NCI-H2029 (cell line): ENCODE measurements at places on chromosomes 2 and 18.

DNA sequence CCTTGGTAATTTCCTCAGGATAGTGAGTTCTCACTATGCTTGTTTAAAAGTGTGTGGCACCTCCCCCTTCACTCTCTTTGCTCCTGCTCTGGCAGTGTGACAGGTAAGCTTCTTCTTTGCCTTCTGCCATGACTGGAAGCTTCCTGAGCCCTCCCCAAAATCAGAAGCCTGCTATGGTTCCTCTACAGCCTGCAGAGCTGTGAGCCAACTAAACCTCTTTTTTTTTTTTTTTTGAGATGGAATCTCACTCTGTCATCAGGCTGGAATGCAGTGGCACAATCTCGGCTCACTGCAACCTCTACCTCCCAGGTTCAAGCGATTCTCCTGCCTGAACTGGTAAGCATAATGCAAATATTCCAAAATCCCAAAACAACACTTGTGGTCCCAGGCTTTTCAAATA lies 80.0 kb downstream of the SOWAHC start:
- no peak for DNase-seq

DNA sequence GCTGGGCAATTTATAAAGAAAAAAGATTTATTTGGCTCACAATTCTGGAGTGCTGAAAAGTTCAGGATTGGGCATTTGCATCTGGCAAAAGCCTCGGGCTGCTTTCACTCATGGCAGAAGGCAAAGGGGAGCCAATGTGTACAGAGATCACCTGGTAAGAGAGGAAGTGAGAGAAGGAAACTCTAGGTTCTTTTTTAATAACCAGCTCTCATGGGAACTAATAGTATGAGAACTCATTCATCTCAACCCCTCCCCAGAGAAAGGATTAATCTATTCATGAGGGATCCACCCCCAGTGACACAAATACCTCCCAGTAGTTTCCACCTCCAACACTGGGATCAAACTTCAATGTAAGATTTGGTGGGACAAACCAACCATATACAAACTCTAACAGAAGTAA lies 129.0 kb downstream of the EVA1A start:
- DNase-seq = no peak

DNA sequence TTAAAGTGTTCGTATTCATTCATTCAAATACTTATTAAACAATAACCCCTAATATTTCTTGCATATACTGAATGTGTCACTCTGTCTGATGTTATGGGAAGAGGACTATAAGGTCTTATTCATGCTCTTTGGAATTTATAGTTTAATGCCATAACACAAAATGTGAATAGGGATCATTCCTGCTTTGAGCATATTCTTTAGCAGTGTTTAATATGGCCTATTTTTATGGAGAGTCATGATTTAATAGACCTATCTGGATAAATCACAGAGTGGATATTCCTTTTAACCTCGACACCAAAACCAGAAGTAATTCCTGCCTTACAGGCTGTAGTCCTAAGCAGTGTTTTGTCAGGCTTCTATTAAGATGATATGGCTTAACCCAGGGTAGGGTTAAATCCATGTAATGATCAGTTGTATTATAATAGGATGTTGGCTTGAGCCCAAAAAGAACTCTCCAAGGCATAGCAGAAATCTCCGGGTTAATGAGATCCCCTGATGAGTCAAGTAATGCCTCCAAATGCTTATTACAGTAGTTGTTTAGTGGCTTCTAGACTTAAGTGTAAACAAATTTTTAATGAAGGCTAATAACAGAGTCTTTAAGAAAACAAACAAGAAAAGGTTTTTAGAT lies 54.3 kb downstream of the GULP1 start:
- no peak for DNase-seq

GRCh38 chr2:37102588-37102987 lies 18.3 kb downstream of the GPATCH11 start:
- no peak for DNase-seq

- no peak for DNase-seq
Observed at GRCh38 chr2:118363604-118364003, 275.3 kb downstream of the INSIG2 start.

GRCh38 chr18:47932190-47932589 lies 1.7 kb upstream of the SMAD2 start:
- DNase-seq = no peak

DNA sequence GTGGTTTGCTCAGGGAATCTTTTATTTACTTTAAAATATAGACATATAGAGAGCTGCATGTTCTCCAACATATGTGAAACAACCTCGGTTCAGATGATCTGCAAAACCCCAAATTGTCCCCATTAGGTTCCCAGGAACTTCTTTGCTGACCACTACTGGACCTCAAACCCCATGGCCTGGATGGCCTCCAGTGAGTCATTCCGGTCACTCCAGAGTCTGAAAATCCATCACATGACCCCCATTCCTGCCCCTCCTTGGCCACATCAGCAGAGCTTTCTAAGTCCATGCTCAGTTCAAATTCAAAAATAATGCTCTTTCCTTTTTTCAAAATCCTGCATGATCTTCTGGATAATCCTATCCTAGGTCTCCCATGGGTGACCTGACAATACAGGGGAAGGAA lies 271.0 kb downstream of the TNS1 start:
- no peak for DNase-seq

GRCh38 chr2:29016504-29016903 lies 35.4 kb downstream of the TOGARAM2 start:
- DNase-seq = no peak

GRCh38 chr2:241762933-241763369 lies 13.7 kb upstream of the GAL3ST2 start:
- DNase-seq = no peak

- DNase-seq = no peak
Observed at GRCh38 chr2:105099153-105099552, 61.3 kb downstream of the MRPS9 start.

DNA sequence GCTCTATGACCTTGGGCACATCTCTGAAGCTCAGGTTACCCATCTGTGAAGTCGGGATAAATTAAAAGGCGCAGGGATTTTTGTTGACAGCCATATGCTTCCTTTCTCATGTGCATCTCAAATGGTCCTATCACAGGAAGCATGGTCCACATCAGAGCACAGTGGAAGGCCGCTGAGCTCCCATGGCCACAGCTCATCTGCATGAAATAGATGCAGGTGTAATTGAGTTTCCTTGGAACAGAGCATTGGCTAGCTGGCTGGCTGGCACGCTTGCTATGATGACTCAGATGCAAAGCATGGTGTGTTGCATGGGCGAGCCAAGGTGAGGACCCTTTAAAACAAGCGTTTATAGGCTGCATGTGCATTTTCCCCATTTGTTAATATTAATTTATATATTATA lies 79.3 kb downstream of the TXNL1 start:
- no peak for DNase-seq
